Aorta (tissue), 5 donors: ENCODE measurements at places on chromosomes 12 and 14. TPM values are rescaled to one million over a fixed set of nuclear protein-coding genes. Genes with fewer than 3 reads are reported as not detected.

The MYO1H gene
- total RNA-seq = not detected

The OR6C2 gene
- not detected for total RNA-seq

The GALNT16 gene
- total RNA-seq = 7.0 TPM

DNA sequence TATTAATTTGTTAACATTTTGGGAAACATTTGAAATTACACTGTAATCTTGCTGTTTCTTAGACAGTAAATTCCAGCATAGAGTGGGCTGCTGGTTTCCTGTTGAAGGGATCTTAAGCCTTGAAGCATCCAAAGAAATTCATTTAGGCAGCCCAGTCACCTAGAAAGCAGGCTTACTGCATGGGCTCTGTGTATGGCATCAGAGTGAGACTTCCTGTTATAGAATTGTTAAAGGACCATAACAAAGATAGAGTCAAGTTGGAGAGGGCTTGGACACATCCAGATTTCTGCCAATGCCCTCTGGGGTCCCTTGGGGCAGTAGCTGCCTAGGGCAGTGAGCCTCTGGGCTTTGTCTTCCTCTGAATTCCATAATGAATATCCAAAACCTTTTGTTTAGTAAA, 149.2 kb downstream of the DYRK2 start:
- no peak for DNase-seq

GRCh38 chr14:31283578-31284252, 76.1 kb upstream of the HECTD1 start:
- DNase-seq = no peak

DNA sequence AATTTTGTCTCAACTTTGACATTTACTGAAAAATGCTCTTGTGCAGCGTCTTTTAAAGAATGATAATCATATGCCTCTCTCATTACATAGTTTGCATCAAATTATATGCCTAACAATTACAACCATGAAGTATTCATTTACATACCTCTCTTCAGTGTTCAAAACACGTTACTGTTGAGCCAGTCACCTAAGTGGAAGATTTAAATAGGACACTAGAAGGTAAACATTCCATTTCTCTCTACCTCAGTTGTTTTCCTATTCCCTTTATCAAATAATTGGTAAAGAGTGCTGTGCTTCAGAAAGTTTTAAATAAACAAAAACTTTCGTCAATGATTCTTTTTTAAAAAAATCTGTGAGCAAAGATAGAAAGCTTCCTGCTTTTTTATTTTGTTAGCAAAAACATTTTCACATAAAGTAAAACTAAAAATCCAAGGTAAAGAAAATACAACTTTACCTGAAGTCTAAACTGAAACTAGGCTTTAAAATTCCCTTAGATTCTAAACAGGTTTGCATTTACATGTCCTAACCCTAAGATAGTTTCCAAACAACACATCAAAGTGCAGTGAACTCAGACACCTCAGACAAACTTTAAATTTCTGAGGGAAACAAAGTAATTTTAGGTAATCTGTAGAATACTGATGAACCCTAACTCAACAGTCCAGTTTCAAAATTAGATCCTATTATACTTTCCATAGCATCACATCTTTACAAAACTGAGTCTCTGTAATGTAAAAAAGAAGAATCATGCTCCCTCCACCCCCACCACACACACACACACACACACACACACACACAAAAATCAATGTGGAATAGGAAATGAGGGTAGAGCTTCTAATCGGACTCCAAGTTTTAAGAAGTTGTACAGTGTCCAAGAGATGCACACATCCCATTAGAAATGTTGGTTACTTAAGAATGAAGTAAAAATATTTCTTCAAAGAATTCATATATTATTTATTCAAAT, 46.2 kb downstream of the PAWR start:
- DNase-seq = no peak
